Erythroblast (primary cell): ENCODE measurements at places on chromosomes 16 and 17.

- no peak for DNase-seq
Observed at GRCh38 chr16:13376174-13376573, 474.8 kb downstream of the SHISA9 start.

- DNase-seq, result no peak
Observed at GRCh38 chr16:55033225-55034156, 102.8 kb downstream of the IRX5 start.

DNA sequence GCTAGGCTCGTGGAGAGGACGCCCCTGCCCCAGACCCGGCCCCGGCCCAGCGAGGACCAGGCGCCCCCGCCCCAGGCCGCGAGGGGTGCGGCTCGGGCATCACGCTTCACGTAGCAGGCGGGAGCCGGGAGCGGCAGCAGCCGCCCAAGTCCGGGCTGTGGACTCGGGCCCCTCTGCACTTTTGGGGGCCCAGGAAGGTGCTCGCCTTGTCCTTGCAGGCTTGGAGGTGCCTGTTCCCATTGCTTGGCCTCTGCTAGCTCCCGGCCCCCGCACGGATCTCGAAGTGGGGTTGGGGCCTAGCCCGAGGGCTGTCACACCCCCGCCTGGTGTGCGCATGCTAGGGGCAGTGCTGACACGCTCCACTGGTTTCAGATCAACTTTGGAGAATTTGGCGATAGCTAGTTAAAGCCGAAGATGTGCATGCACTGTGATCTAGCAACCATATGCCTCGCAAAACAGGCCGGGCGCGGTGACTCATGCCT lies 55.7 kb downstream of the WSB1 start:
- DNase-seq, result no peak

- no peak for DNase-seq
Observed at GRCh38 chr16:56047307-56048234, 143.7 kb upstream of the GNAO1 start.

DNA sequence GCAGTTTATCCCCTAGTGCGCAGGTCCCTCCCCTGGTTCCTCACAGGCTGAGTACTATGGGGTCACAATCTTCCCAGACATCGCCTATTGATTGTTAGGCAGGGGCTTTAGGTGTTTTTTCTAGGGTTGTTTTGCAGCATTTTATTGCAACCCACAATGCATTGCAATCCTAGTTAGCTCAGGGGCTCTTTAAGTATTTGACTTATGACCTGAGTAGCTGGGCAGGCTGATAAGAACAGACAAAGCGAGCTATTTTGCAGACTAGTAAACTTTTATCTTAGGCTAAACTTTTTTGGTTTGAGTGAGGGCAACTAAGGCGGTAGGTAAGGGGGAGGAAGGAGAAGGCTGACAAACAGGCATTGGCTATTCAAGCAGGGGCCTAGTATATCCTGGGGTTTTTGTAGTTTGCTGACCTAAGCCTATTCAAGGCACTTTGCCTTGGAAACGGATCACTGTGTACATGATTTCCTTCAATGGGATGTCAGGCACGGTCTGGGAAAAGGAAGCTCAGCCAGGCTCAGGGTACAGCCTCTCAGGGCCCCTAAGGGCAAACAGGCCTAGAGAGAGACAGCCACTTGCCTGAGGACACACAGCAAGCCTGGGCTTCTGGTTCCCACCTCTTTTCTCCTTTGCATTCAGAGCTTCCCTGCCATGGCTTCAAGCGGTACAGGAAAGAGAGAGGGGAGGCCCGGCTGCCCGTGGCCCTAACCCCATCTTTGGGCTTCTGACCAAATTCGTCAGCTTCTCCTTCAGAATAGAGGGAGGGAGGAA lies 6.4 kb downstream of the DRC7 start:
- DNase-seq, result peak; percentile 42

GRCh38 chr17:58278661-58279015 lies 2.1 kb downstream of the MPO start:
- no peak for DNase-seq

- DNase-seq, result peak; percentile 48
Observed at GRCh38 chr16:53094013-53094630, 39.3 kb downstream of the CHD9 start.
